ENCODE measurements at places on chromosomes 16 and 17. TPM values are rescaled to one million over a fixed set of nuclear protein-coding genes. Genes with fewer than 3 reads are reported as not detected.
A peak's percentile ranks its signal among the peaks of the same experiment; 100 is the strongest.

DNA sequence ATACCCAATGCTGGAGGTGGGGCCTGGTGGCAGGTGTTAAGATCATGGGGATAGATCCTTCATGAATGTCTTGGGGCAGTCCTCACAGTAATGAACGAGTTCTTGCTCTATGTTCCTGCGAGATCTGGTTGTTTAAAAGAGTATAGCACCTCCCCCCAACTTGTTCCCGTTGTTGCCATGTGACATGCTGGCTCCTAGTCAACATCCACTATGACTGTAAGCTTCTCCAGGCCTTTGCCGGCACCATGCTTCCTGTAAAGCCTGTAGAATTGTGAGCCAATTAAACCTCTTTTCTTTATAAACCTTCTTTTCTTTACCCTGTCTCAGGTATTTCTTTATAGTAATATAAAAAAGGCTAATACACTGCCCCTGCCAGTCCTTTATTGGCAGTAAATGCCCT is 33.3 kb downstream of the RANBP10 start:
- no peak overlapping the region for H3K27ac ChIP-seq
- no peaks in the 10 kb centered on the region for H3K36me3 ChIP-seq
- no peak for DNase-seq
- H3K4me3 ChIP-seq = no peak overlapping the region
- H3K4me1 ChIP-seq = no peaks in the 10 kb centered on the region
- H3K27me3 ChIP-seq = peaks cover 92% of the 10 kb centered on the region

DNA sequence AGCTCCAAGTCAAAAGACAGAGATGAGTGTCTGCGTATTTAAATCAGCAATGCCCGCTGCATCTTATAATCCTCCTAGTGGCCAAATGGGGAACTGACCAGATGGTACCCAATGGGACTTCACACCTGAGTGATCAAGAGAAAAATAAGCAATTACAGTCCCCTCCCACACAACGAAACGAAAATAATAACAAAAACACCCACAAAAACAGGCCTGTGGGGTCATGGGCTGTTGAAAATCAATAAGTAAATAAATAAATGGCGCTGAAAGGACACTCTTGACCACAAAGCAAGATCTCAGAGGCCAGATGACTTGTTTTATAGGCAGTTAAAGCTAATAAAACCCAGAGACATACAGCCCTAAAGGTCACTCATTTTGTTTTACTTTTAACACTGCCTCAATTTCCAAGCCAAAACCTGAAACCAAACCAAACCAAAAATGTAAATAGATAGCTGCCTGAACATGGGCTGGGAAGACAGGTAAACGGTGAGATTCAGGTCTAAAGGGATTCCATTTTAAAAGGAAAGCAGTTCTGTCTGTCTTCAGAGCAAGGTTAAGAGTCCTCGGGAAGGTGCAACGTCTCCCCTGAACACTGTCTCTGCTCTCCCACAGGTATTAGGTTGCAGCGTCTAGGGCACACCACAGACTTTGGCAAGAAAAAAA is 1.3 kb downstream of the ZNF821 start:
- H3K27ac ChIP-seq = peak overlapping the region; percentile 91
- H3K36me3 ChIP-seq = peaks cover 21% of the 10 kb centered on the region
- peaks cover 7% of the 10 kb centered on the region for H3K4me1 ChIP-seq
- peak overlapping the region; percentile 95 for H3K4me3 ChIP-seq

- H3K36me3 ChIP-seq = no peaks in the 10 kb centered on the region
- DNase-seq = no peak
- no peaks in the 10 kb centered on the region for H3K27me3 ChIP-seq
Observed at GRCh38 chr16:4641306-4641687, 16.7 kb downstream of the MGRN1 start.

DNA sequence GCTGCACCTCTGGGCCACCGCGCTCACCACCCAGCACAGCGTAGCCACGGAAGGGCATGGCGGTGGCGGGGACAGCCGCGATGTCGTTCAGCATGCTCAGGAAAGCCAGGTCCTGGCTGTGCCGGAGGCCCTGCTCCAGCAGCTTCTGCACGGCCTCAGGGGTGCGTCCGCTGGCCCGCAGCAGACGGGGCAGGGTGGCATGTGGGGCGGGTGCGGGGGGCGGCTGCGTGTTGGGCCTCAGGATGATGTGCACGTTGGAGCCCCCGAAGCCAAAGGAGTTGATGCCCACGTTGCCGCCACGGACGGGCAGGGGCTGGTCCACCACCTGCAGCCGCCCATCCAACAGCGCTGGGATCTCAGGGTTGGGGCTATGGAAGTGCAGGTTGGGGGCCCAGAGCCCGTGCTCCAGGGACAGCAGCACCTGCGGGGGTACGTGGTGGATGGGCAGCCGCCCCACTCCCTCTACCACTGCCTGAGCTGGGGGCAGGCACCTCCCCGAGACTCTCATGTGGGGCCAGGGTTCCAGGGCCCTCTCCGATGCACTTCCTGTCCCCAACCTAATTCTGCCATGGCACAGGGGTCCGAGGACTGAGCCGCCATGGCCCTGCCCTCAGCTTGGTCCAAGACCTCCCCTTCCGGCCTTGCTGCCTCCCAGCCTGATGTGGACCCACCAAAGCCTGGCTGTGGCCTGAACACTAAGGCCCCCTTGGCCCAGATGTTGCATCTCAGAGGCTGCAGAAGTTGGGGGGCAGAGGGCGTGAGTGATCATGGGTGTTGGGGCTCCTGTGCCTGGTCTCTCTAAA is 6.6 kb downstream of the FASN start:
- no peak for DNase-seq
- H3K27ac ChIP-seq = no peak overlapping the region
- peaks cover 6% of the 10 kb centered on the region for H3K4me1 ChIP-seq

DNA sequence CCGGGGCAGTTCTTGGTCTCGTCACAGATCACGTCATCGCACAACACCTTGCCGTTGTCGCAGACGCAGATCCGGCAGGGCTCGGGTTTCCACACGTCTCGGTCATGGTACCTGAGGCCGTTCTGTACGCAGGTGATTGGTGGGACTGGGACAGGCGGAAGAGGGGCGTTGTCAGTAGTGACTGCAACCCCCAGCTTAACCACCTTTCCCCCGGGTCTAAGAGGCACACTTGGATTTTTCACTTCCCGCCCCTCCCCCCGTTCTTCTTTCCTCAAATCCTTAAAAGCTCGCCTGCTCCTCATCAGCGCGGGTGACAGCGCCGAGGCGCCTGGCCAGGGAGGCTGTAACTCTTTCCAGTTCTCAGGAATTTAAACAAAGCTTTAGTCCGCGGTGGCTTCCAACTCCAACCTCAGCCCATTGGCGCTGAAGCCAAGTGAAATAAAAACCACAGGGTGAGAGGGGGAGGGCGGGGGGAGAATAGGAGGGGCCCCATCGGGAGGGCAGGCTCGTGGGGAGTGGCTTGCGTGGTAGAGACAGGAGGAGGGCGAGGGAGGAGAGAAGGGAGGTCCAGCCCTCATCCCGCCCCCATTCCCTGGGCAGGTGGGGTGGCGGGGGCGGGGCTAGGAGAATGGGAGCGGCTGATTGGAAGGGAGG is 1.5 kb downstream of the COL1A1 start:
- peaks cover 11% of the 10 kb centered on the region for H3K27me3 ChIP-seq
- DNase-seq = peak; percentile 99
- H3K4me1 ChIP-seq = peaks cover 9% of the 10 kb centered on the region
- peak overlapping the region; percentile 93 for H3K27ac ChIP-seq
- H3K4me3 ChIP-seq = peak overlapping the region; percentile 33

GRCh38 chr16:27291106-27291505 is 22.5 kb upstream of the NSMCE1 start:
- H3K27me3 ChIP-seq = no peaks in the 10 kb centered on the region
- DNase-seq = no peak
- H3K4me1 ChIP-seq = no peaks in the 10 kb centered on the region
- H3K36me3 ChIP-seq = no peaks in the 10 kb centered on the region
- no peak overlapping the region for H3K27ac ChIP-seq

DNA sequence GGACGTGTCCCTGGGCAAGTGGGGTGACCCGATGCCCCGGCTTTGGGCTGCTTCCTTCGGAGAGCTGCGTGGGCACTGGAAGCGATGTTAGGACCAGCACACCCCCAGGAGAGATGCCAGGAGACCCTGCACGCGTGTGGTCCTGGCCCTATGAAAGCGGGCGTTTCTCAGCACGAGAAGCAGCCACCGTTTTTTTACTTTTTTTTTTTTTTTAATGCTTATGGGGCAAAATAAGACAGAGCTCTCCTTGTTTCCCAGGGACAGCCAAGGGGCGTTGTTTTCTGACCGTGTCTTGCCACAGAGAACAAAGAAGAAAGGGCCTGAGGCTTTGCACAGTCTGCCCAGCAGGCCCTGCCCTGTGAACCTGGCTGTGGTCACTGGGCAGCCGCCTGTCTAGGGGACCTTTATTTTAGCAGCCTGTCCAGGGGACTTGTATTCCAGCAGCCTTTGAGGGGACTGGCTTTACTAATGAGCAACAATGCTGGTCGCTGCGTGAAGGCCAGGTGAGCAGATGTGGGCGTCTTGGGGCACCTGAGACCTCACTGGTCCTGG is 996 bp downstream of the SLC25A10 start:
- no peaks in the 10 kb centered on the region for H3K27me3 ChIP-seq
- no peak overlapping the region for H3K27ac ChIP-seq
- H3K4me1 ChIP-seq = peaks cover 20% of the 10 kb centered on the region
- peak overlapping the region; percentile 89 for H3K4me3 ChIP-seq
- DNase-seq = no peak
- peaks cover 2% of the 10 kb centered on the region for H3K36me3 ChIP-seq

DNA sequence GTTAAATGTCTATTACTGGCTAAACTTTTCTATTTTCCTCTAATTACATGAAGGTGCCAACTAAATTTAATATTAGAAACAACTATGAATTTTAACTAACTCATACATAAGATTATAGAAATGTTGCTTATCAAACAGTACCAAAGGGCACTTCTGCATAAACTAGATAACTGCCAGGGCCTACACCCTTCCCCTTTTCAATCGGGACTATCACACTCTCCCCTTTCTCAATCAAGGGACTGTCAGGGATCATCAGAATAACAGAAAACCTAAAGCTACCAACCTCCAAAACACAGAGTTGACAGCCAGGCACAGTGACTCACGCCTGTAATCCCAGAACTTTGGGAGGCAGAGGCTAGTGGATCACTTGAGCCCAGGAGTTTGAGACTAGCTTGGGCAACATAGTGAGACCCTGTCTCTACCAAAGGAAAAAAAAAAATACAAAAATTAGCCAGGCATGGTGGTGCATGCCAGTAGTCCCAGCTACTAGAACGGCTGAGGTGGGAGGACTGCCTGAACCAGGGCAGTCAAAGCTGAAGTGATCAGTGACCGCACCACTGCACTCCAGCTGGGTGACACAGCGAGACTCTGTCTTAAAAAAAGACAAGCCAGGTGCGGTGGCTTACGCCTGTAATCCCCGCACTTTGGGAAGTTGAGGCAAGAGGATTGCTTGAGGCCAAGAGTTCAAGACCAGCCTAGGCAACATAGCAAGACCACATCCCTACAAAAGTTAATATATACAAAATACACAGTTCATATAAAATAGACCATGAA is 3.2 kb upstream of the PHLPP2 start:
- no peaks in the 10 kb centered on the region for H3K4me1 ChIP-seq
- DNase-seq = no peak
- no peak overlapping the region for H3K27ac ChIP-seq
- H3K27me3 ChIP-seq = peaks cover 17% of the 10 kb centered on the region
- H3K36me3 ChIP-seq = peaks cover 7% of the 10 kb centered on the region
- H3K4me3 ChIP-seq = no peak overlapping the region

- no peak overlapping the region for H3K4me3 ChIP-seq
- H3K27me3 ChIP-seq = no peaks in the 10 kb centered on the region
- H3K36me3 ChIP-seq = no peaks in the 10 kb centered on the region
- DNase-seq = no peak
Observed at GRCh38 chr17:60098578-60098977, 19.9 kb upstream of the HEATR6 start.

GRCh38 chr16:12186774-12187335 is 210.3 kb downstream of the SNX29 start:
- H3K4me3 ChIP-seq = no peak overlapping the region
- H3K4me1 ChIP-seq = no peaks in the 10 kb centered on the region
- H3K36me3 ChIP-seq = no peaks in the 10 kb centered on the region
- no peak overlapping the region for H3K27ac ChIP-seq
- no peaks in the 10 kb centered on the region for H3K27me3 ChIP-seq
- DNase-seq = no peak

GRCh38 chr16:85184404-85184803 is 72.1 kb upstream of the CIBAR2 start:
- H3K36me3 ChIP-seq = peaks cover 5% of the 10 kb centered on the region
- H3K27ac ChIP-seq = no peak overlapping the region
- H3K27me3 ChIP-seq = no peaks in the 10 kb centered on the region
- peaks cover 24% of the 10 kb centered on the region for H3K4me1 ChIP-seq

DNA sequence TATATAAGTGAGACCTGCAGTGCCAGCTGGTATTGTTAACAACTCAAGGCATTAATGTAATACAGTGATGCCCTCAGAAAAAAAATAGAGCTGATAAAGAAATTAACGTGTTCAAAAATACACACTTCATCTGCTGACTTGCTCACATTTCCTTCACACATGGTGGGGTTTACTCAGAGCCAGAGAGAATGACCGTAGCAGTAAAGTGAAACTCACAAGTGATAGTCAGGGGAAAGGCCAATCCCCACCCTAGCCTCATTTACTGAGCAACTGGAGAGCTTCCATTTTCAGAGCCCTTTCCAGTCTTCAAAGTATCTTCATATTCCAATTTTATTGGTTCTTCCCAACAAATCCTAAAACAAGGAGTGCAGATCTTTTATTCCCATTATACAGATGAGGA is 74.0 kb upstream of the HLF start:
- H3K36me3 ChIP-seq = no peaks in the 10 kb centered on the region
- H3K27ac ChIP-seq = no peak overlapping the region
- no peaks in the 10 kb centered on the region for H3K4me1 ChIP-seq
- H3K27me3 ChIP-seq = no peaks in the 10 kb centered on the region

- no peak overlapping the region for H3K4me3 ChIP-seq
- H3K27me3 ChIP-seq = no peaks in the 10 kb centered on the region
- no peaks in the 10 kb centered on the region for H3K36me3 ChIP-seq
- H3K27ac ChIP-seq = peak overlapping the region; percentile 40
Observed at GRCh38 chr17:32912218-32912897, 15.6 kb upstream of the TMEM98 start.

DNA sequence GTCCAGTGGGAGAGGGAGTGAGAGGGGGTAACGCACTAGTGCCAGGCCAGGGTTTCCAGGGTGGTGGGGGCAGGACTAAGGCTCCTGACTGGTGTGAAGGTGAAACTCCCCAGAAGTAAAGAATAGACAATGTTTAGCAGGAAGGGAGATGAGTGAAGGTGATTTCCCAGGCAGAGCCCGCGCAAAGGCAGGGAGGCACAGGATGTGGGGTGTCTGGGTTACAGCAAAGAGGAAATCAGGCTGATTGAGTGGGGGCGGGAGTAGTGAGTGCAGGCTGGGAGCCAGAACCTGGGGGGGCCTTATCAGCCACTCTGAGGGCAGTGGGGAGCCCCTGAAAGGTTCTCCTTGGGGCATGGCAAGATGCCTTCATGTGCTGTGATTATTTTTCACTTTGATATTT is 167.5 kb downstream of the UTP18 start:
- no peaks in the 10 kb centered on the region for H3K4me1 ChIP-seq
- H3K27ac ChIP-seq = no peak overlapping the region
- no peaks in the 10 kb centered on the region for H3K36me3 ChIP-seq
- no peaks in the 10 kb centered on the region for H3K27me3 ChIP-seq

- H3K27me3 ChIP-seq = no peaks in the 10 kb centered on the region
- no peaks in the 10 kb centered on the region for H3K4me1 ChIP-seq
- H3K27ac ChIP-seq = no peak overlapping the region
- no peak for DNase-seq
Observed at GRCh38 chr17:79214459-79214858, 139.8 kb downstream of the ENGASE start.

Gene TBC1D3H
- not detected for polyA plus RNA-seq

Gene KIFC3
- polyA plus RNA-seq = 24.8 TPM

Gene GFAP
- polyA plus RNA-seq = 4.0 TPM

Gene TLCD3A
- polyA plus RNA-seq = 20.3 TPM

Gene PABPN1L
- not detected for polyA plus RNA-seq

Gene SLC7A5
- polyA plus RNA-seq = 8.2 TPM

Gene PLA2G15
- polyA plus RNA-seq = 17.5 TPM

Gene FKBP10
- 113 TPM for polyA plus RNA-seq

Gene DNAH9
- 1.8 TPM for polyA plus RNA-seq

Gene RCVRN
- polyA plus RNA-seq = not detected

Gene PLA2G10
- not detected for polyA plus RNA-seq

All from cardiac muscle cell (in vitro differentiated cells and primary cell).